Activated CD4-positive, alpha-beta T cell treated with anti-CD3 and anti-CD28 coated beads for 36 hours (primary cell): ENCODE measurements at places on chromosomes 4 and X. TPM values are rescaled to one million over a fixed set of nuclear protein-coding genes. Genes with fewer than 3 reads are reported as not detected.

The PAGE2B gene
- 0.70 TPM for total RNA-seq

The GAGE2A gene
- not detected for total RNA-seq

The NHSL2 gene
- 0.50 TPM for total RNA-seq

The MAGEA10 gene
- not detected for total RNA-seq

The ADGRL3 gene
- total RNA-seq = not detected

The SPIN3 gene
- total RNA-seq = 7.7 TPM

The ASB12 gene
- not detected for total RNA-seq

The SLC34A2 gene
- not detected for total RNA-seq
